ENCODE measurements at places on chromosomes 6 and 20.

GRCh38 chr6:69570106-69570505 lies 226.7 kb downstream of the LMBRD1 start:
- no peak for DNase-seq

DNA sequence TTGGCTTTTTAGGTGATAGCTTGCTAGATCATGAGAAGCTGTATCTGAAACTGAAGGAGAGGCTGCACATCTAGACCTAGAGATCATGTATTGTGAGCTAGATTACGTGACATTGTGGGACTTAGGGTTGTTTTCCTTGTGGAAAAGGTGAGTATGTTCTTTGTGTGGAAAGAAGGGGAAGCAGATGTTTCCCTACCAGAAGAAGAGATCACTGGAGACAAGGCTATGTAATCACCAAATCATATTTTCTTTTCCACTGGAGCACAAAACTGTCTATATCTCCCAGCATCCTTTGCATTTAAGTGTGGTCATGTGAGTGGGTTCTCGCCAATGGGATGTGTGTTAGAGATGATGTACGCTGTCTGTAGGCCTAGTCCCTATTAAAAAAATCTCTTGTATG lies 7.0 kb upstream of the EPB41L2 start:
- DNase-seq = no peak

GRCh38 chr6:135813401-135813800 lies 38.1 kb upstream of the PDE7B start:
- DNase-seq = no peak

GRCh38 chr6:129073691-129074395 lies 190.9 kb downstream of the LAMA2 start:
- DNase-seq = no peak

DNA sequence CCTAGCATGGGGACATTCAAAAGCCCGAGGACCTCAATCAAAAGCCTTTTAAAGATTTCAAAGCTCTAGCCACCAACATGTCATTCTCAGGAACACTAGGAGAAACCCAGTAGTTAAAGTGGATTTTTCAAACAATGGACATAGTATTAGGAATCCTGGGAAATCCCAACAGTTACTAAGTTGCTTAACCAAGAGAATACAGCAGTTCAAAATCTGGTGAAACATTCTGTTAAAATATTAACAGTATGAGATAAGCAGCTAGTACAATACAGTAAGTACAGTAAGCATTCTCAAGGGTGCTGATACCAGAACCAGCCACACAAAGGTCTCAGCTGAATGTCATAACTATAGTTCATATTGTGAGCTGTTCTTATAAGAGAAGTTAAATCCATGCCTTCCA lies 68.6 kb downstream of the CDK19 start:
- DNase-seq = no peak

DNA sequence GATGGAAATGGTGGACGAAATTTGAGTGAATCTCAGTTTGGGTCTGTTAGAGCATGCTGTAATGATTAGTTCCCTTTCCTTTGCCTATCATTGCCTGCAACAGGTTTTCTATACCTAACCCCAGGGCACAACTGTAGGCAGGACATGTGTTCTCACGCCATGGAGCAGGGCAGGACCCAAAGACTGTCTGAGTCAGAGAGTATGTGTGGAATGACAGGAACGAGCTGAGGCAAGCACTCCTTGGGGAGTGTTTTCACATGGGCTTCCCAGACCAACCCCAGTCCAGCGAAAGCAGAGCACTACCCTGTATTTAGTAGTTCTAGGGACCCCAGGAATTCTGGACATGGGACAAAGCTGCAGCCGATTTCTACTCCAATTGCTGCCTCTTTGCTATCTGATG lies 234.2 kb downstream of the HACE1 start:
- DNase-seq = no peak

DNA sequence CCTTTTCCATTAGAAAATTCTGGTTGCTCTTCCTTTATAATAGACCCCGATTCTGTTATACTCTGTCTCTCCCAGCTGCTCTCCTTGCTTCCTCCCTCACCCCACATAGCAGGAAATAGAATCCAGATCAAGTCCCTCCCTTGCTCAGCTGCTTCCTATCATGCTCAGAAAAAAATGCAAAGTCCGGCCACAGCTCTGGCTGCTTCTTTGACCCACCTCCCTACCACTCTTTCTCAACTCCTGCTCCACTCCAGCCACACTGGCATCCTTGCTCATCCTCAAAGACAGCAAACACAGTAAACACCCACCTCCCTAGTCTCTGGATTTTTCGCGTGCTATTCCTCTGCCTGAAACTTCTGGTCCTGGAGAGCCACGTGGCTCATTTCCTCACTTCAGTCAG lies 9.1 kb upstream of the SLC22A16 start:
- no peak for DNase-seq

DNA sequence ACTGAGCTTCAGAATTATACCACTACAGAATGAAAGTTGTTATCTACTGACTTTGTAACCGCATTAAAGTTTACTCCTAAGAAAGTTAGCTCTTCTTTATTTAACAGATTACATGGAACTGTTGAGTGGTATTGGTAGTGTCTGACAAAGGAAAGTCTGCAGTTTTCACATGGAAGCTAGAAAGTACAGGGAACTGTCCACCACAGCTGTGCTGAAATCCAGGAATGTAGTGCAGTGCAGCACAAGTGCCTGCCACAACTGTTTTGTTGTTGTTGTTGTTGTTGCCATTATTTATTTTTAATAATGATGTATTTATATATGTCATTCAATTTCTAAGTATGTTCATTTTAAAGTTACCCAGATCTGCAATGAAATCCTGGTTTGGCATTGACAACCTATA lies 464.9 kb downstream of the TBC1D32 start:
- DNase-seq = no peak

DNA sequence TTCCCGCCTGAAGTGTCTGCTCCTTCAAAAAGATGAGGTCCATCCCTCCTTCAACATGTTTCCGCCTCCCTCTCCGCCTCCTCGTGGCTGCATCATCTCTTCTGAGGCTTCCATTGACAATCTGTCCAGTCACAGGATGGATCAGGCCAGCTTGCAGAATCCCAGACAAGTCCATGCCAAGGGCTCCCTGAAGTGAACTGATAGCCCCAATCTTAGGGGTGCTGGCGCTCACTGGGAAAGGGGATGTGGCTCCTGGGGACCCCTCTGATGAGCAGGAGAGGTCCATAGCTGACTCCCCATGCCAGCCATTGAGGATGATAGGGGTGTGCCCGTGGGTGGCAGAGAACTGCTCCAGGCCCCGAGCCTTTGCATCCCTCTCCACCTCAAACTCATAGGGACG lies 48.6 kb upstream of the EMILIN3 start:
- no peak for DNase-seq

GRCh38 chr6:155630085-155630484 lies 174.4 kb upstream of the NOX3 start:
- no peak for DNase-seq

DNA sequence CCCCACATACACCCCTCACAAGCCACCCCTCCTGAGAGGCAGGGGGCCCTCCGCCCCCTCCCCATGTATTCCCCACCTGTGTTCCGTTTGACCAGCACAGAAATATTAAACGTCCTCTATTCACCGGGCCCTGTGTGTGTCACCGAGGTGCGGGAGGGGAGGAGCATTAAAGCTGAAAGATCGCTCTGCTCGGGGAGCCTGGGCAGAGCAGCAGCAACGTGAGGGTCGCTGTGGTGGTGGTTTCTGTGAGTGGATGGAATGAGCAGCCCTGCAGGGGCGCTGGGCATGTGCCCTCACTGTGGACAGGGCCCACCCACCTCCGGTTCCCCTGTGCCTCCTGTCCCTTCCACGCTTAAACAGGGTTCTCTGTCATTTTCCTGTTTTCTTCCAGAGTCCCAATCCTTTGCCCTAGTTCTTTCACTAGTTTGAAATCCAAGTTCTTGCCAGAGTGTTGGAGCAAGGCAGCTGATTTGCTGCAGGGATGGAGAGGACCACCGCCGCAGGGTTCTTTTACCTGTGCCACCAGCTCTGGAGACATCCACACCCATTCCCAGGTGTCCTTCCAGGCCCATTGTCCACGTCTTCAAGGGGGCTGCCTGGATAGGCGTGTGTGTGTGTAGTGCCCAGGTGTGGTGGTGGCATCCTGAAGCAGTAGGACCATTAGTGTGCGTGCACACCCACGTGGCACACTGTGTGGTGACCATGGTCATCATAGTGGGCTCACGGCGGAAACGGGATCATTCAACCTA lies 37.6 kb upstream of the MDFI start:
- no peak for DNase-seq

- no peak for DNase-seq
Measured at GRCh38 chr20:38893565-38894090, 32.6 kb upstream of the FAM83D start.

GRCh38 chr6:166203003-166203640 lies 35.5 kb upstream of the TBXT start:
- DNase-seq = no peak

DNA sequence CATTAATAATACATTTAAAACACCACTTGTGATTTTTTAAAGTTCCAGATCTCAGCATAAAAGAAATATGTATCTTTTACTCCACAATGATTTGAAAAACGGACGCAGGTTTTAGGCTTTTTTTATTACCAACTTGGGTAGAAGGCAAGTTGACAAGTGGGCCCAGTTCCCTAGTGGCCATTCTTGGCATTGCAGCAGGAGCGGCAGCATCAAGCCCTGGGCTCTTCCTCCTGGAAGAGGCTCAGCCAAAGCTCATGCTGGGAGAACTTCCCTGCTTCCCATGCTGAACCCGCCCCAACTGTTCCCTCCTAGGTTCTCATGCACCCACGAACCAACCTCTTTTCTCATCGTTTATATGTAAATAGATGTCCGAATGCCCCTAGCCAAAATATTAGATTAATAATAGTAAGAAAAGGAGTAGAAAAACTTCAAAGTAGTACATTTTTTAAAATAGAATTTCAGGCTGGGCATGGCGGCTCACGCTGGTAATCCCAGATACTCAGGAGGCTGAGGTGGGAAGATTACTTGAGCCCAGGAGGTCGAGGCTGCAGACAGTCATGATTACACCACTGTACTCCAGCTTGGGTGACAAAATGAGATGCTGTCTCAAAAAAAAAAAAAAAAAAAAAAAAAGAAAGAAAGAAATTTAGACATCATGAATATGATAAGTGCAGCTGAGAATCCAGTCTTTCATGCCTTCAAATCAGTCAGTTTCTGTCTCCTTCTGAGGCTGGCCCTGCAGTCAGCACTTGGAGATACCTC lies 18.2 kb upstream of the MYB start:
- no peak for DNase-seq

DNA sequence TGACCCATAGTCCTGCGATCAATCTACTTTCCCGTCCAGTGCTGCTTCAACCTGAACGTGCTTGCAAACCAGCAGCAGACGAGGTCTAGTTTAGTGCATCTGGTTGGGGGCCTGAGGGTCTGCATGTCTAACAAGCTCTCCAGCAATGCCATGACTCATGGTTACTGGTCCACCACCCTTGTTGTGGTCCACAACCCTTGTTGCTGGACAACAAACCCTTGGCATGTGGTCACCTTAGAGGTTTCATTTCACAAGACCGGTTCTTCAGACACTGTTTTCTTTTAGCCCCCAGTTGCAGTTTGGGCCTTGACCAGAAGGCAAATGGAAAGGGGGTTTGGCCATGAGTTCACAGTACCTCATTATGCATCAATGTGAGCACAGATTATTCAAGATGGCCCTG lies 424.8 kb downstream of the QKI start:
- DNase-seq = no peak

DNA sequence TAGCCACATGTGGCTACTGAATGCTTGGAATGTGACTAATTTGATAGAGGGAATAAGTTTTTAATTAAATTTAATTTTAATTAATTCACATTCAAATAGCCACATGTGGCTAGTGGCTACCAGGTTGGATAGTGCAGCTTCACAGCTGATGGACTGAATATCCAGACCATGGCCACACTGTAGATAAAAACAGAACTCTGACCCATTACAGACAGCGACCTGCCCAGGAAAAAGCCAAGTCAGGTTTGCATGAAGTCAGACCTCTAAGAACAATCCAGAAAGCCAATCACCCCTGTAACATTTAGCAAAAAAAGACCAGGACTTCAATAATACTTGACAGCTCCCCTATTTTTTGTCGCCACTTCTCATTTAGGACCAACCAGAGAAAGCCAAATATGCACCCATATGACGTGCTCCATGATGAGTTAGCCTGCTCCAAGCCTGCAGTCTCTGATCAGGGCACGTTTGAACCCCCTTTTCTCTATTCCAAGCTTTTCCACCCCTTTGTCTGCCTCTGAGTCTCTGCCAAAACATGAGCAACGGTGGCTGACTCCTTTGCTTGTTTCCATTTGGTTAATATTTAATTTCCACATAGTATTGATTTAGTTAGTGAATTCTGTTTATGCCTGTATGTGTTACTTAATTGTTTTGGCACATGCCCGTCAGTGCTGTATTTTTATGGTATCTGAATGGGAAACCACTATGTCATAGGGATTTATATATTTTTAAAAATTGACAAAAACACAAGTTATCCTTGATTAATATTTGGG lies 636.3 kb downstream of the UTRN start:
- DNase-seq = no peak

DNA sequence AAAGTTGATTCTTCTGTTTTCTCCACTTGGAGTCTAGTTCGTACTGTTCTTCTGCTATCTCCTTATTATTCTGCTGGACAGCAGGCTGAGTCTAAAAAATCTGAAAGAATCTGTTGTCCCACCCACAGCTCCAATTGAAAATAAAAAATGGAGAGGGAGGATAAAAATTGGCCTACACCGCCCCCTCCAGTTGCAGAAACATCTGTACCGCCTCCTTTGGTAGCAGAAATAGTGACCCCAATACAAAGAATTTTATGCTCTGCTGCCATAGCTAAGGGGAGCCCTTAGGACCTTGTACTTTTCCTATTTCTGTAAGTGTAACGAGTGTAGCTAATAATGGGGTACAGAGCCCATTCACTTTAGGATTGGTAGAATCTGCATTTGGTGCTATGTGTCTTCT lies 4.9 kb upstream of the FKBP1A start:
- DNase-seq = no peak

GRCh38 chr6:14658030-14658429 lies 540.5 kb downstream of the CD83 start:
- no peak for DNase-seq

DNA sequence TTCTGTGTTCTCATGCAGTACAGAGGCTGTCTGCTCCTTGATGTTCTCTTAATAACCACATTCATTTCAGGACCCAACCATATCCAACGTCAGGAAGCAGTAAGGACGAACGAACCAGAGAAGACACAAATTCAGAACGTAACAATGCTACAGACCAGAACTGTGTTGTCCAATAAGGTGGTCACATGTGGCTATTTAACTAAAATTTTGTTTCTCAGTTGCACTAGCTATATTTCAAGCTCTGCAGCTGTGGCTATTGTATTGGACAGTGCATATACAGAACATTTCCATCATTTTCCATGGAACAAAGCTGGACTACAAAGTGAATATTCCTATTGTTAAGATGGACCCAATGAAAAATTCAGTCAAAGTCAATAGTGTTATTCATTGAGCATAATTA lies 27.0 kb downstream of the MAP7 start:
- DNase-seq = no peak

GRCh38 chr6:154381548-154381947 lies 24.9 kb upstream of the IPCEF1 start:
- DNase-seq = no peak

- DNase-seq = no peak
Measured at GRCh38 chr20:32762754-32763201, 593 bp downstream of the DNMT3B start.

GRCh38 chr6:163536770-163537169 lies 122.3 kb downstream of the QKI start:
- DNase-seq = no peak

- no peak for DNase-seq
Measured at GRCh38 chr6:22471132-22471690, 98.2 kb upstream of the HDGFL1 start.

Data from coronary artery (tissue), 2 donors.